Lower lobe of right lung (tissue), 2 donors: ENCODE measurements at places on chromosomes 5 and 9. TPM values are rescaled to one million over a fixed set of nuclear protein-coding genes. Genes with fewer than 3 reads are reported as not detected.

The KCNIP1 gene
- 1.7 TPM for total RNA-seq

GRCh38 chr9:129006328-129007034, 21.6 kb downstream of the SH3GLB2 start:
- H3K27ac ChIP-seq: no peak overlapping the region
- H3K27me3 ChIP-seq: no peaks in the 10 kb centered on the region
- H3K4me3 ChIP-seq: no peak overlapping the region
- DNase-seq: peak; percentile 57
- peaks cover 97% of the 10 kb centered on the region for H3K36me3 ChIP-seq
- peaks cover 8% of the 10 kb centered on the region for H3K4me1 ChIP-seq

DNA sequence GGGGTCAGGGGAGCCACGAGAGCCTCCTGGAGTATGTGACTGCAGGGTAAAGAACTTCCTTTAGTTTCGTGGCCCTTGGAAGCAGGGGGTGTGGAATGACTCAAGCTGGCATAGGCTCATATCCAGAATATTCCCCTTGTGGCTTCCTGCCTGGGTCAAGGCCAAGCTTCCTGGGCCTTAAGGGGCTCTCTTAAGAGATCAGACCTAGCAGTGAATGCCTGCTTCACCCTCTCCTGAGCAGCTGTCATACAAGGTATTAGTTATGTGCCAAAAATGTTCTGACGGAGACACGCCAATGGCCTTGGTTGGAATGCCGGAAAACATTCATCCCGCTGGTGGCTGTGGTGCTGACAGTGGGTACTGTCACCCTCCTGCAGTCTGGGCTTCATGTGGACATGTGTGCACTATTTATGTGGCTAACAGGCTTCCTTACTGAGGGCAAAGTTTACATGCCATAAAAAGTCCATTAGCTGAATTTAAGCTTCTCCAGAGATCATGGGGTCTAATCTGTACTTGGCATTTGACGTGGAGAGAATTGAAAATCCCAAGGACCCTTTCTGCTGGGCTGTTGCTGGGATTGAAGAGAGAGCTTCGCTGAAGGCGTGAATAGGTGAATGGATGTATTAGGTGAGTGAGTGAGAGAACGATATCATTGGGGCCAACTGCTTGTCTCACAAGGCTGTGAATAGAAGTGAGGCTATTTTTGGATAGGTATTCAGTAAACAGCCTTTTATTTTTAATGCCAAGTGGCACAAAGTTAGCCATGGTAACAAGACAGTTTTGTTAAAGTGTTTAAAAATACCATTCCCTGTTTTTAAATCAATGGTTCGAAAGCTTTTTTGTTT, 156.8 kb downstream of the MACROH2A1 start:
- peak overlapping the region; percentile 50 for H3K27ac ChIP-seq
- no peaks in the 10 kb centered on the region for H3K36me3 ChIP-seq
- H3K27me3 ChIP-seq: no peaks in the 10 kb centered on the region
- DNase-seq: peak; percentile 56
- peaks cover 37% of the 10 kb centered on the region for H3K4me1 ChIP-seq

GRCh38 chr9:4842734-4843133, 50.0 kb downstream of the RCL1 start:
- no peak overlapping the region for H3K27ac ChIP-seq
- no peak for DNase-seq
- no peaks in the 10 kb centered on the region for H3K27me3 ChIP-seq
- H3K4me3 ChIP-seq: no peak overlapping the region

DNA sequence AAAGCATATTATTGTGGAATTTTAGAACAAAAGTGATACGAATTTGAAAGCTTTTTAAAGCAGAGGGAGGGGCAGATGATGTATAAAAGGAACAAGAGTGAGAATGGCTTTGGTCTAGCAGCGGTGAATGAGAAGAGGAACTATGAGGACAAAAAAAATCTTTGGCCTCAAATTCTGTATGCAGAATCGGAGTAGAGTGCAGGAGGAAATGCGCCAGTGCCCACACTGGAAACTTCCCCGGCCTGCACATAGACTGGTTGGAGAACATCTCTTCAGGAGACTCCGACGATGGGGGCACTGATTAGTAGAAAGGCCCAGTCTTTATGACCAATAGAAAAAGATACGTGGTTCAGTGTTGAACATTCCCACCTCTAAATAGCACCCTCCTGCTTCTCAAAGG, 51.3 kb downstream of the SLC46A2 start:
- H3K4me3 ChIP-seq: no peak overlapping the region
- peaks cover 11% of the 10 kb centered on the region for H3K4me1 ChIP-seq
- no peak overlapping the region for H3K27ac ChIP-seq
- no peaks in the 10 kb centered on the region for H3K27me3 ChIP-seq
- DNase-seq: no peak

DNA sequence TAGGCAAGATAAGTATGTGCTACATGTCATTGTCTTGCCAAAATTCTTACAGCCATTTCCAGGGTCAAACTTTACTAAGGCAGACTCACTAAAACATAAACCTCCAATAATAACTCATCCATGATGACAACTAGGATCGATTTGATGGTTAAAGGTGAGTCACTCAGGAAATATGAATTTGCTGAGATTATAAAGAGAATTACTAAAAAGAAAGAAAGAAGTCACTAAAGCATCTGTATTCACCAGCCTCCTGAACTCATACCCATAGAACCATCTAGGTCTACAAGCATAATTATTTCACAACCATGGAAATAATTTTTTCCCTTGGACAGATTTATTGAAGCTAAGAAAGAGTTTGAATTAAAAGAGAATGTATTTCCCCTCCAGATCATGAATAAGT, 258.6 kb downstream of the TLE1 start:
- DNase-seq: no peak
- H3K4me3 ChIP-seq: no peak overlapping the region
- H3K27ac ChIP-seq: no peak overlapping the region
- no peaks in the 10 kb centered on the region for H3K27me3 ChIP-seq

DNA sequence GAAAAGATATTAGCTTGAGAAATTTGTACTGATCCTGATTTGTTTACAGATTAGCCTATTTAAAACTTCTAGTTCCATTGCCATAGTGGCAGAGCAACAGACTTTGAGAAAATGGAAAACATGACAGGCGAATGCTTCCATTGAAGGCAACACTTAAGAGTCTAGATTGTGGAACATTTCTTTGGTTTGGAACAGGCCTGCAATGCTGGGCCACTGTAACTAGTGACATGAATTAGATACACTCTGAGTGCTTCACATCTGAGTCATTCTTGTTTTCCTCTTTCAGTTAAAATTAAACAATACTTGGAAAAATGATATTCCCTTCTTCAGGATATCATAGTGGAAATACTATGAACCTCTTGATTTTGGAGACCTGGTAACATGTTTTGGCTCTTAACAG, 453.6 kb upstream of the TUSC1 start:
- H3K4me3 ChIP-seq: no peak overlapping the region
- no peak for DNase-seq
- H3K27ac ChIP-seq: no peak overlapping the region
- H3K27me3 ChIP-seq: no peaks in the 10 kb centered on the region
- no peaks in the 10 kb centered on the region for H3K4me1 ChIP-seq

- no peaks in the 10 kb centered on the region for H3K4me1 ChIP-seq
- H3K36me3 ChIP-seq: no peaks in the 10 kb centered on the region
Observed at GRCh38 chr5:127601601-127602000, 47.3 kb upstream of the CTXN3 start.

DNA sequence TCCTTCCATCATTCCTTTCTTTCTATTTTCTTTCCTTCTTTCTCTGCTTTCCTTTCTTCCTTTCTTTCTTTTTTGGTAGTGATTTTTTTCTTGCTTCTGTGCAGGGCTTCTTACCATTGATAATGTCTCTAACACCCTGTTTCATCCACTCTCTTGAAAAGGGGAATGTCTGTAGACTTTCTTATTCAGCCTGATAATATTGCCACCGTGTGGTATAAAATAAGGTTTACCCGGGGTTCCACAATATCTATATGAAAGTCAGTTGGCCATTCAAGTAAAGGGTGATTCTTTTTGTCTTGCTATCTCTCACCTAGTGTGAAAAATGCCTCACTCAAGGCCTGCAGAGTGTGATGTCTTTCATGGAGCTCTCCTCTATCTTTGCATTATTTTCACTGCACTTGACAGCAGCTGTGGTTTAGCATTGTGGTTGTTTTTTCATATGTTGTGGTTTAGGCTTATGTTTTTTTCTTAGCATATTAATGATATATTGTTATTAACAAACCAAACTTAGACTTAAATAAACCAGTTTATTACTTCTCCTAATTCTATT, 153.9 kb downstream of the CSNK1G3 start:
- H3K27me3 ChIP-seq: no peaks in the 10 kb centered on the region
- H3K27ac ChIP-seq: no peak overlapping the region
- H3K4me3 ChIP-seq: no peak overlapping the region
- no peak for DNase-seq
- H3K4me1 ChIP-seq: no peaks in the 10 kb centered on the region
